Calu3 (cell line): ENCODE measurements at places on chromosomes 5 and 9. TPM values are rescaled to one million over a fixed set of nuclear protein-coding genes. Genes with fewer than 3 reads are reported as not detected.
A peak's percentile ranks its signal among the peaks of the same experiment; 100 is the strongest.

GRCh38 chr9:87551772-87552217 lies 54.1 kb downstream of the DAPK1 start:
- no peak overlapping the region for H3K27ac ChIP-seq
- H3K4me1 ChIP-seq = peaks cover 35% of the 10 kb centered on the region
- no peak overlapping the region for H3K4me3 ChIP-seq
- H3K36me3 ChIP-seq = peaks cover 13% of the 10 kb centered on the region
- no peaks in the 10 kb centered on the region for H3K27me3 ChIP-seq
- DNase-seq = no peak

PFN3 gene
- not detected in 2 replicates for total RNA-seq

DNA sequence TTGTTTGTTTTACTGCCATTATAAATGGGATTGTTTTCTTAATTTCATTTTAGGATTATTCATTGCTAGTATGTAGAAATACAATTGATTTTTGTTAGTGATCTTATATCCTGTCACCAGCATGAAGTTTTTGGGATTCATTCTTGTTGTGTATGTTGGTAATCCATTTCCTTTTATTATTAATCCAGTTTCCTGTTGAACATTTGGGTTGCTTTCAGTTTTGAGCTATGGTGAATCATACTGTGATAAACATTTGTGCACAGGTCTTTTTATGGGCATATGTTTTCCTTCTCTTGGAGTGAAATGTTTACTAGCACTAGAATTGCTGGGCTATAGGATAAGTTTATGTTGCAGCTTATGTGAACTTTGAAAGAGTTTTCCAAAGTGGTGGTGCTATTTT lies 69.6 kb downstream of the MAN2A1 start:
- H3K36me3 ChIP-seq = no peaks in the 10 kb centered on the region
- H3K4me3 ChIP-seq = peak overlapping the region; percentile 19
- peak overlapping the region; percentile 52 for H3K27ac ChIP-seq

GRCh38 chr9:137688725-137689124 lies 69.9 kb downstream of the EHMT1 start:
- peaks cover 16% of the 10 kb centered on the region for H3K36me3 ChIP-seq
- H3K4me1 ChIP-seq = peaks cover 20% of the 10 kb centered on the region
- no peaks in the 10 kb centered on the region for H3K27me3 ChIP-seq
- H3K27ac ChIP-seq = no peak overlapping the region

GRCh38 chr9:98229620-98230019 lies 25.8 kb downstream of the TBC1D2 start:
- H3K27me3 ChIP-seq = no peaks in the 10 kb centered on the region
- no peak overlapping the region for H3K27ac ChIP-seq
- peaks cover 9% of the 10 kb centered on the region for H3K4me1 ChIP-seq
- no peak for DNase-seq

DNA sequence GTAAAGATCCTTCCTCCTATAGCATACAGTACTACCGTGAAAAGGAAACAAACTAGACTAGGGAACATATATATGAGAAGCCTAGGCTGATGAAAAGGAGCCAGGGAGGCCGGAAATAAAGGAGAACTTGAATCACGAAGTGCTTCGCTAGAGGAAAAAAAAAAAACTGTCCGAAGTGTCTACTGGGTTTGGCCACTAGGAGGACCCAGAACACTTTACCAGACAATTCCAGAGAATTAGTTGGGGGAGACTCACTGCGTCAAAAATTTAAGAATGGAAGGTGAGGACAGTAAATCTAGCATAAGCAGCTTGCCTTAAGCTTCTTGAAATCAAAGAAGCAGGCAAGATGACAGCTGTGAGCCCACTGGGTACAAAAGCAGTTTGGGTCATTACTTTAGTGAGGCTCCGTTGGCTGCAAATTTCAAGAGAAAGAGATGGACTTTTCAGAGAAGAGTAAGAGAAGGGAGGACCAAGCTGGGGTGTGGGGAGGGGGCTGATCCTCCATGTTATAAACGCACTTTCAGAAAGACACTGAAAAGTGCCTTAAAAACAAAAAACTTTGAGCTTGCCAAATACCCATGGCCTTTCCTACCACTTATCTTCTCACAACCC lies 47.4 kb downstream of the P4HA2 start:
- H3K4me1 ChIP-seq = peaks cover 11% of the 10 kb centered on the region
- no peak overlapping the region for H3K4me3 ChIP-seq
- H3K27me3 ChIP-seq = no peaks in the 10 kb centered on the region
- DNase-seq = peak; percentile 58
- H3K27ac ChIP-seq = no peak overlapping the region
- H3K36me3 ChIP-seq = peaks cover 3% of the 10 kb centered on the region

DNA sequence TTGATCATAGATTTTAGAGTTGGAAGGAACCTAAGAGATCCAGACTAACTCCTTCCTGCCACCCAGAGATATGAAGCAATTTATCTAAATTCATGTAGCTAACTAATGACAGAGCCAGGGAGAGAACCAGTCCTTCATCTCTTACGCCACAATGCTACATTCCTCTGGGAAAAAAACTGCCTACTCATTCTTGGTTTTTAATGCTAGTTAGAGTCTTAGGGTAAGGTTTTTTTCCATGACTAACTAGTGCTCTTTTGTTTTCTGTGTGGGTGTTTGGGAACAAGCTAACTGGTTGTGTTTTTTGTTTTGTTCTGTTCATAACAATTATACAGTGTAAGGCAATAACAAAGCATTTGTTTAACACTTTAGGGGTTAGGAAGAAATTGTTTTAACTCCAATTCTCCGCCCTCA lies 52.4 kb downstream of the SLC44A1 start:
- H3K27me3 ChIP-seq = no peaks in the 10 kb centered on the region
- DNase-seq = peak; percentile 15
- no peak overlapping the region for H3K4me3 ChIP-seq
- H3K4me1 ChIP-seq = peaks cover 49% of the 10 kb centered on the region
